ENCODE measurements at places on chromosomes 5 and 9.

GRCh38 chr5:2761921-2762488 is 10.5 kb upstream of the IRX2 start:
- DNase-seq, result no peak

DNA sequence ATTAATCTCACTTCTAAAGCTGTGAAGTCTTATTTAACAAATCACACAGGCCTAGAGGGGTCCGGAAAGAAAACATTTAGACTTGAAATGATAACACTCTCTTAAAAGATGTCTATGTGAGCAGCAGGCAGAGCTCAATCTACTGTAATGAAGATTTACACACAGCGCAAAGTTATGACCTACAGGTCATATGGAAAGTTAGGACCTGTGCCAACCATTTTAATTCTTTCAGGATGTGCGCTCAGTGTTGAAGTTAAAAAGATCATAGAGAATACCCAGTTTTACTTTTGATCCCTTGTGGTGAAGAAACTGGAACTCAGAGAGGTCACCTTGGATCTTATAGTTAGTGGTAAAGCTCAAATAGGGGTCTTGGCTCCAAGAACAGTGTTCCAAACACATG is 3.1 kb upstream of the CREBRF start:
- no peak for DNase-seq

DNA sequence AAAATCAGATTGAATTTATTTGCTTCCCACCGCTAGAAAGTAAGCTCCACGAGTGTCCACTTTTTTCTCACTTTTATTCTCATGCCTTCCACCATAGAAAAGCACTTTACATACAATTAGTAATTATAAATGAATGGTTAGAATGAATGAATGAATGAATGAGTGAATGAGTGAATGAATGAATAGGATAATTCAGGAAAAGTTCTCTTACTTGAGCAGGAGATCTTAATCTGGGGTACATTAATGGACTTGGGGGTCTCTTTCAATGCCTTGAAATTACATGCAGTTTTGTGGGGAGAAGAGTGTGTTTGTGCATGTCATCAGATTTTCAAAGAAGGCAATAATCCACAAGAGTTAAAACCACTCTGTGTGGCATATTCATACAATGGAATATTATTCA is 229.9 kb upstream of the NR4A3 start:
- no peak for DNase-seq

GRCh38 chr5:926417-927171 is 33.9 kb downstream of the TRIP13 start:
- no peak for DNase-seq

DNA sequence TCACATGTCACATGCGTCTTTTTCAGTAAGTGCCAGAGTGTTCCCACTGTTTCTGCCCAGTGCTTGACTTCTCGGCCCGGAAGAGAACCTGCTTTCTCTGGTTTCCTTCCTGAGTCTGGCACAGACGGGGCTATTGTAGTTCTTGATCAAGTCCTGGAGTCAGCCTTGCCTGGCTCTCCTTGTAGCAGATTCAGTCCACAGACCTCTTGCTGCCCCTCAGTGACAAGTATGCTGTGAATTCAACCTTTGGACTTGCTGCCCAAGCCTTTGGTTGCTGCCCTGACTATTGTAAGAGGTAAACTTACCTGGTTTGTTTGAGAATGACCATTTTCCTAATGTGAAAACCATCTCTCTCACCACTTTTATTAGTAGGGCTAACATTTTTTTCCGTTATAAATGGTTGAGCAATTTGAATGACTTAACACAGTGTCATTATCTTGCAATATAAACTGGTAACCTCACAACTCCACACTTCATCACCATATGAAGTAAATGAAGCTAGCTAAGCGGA is 24.7 kb downstream of the ZBTB34 start:
- DNase-seq, result no peak
